M059J (cell line): ENCODE measurements at places on chromosomes 1 and 21.

GRCh38 chr1:212667223-212668139 lies 32.2 kb downstream of the BATF3 start:
- DNase-seq: peak; percentile 100

- no peak for DNase-seq
These were observed 6.0 kb downstream of the TMEM82 start for GRCh38 chr1:15748264-15748663.

GRCh38 chr1:29675481-29676263 lies 439.4 kb downstream of the PTPRU start:
- DNase-seq: peak; percentile 19

DNA sequence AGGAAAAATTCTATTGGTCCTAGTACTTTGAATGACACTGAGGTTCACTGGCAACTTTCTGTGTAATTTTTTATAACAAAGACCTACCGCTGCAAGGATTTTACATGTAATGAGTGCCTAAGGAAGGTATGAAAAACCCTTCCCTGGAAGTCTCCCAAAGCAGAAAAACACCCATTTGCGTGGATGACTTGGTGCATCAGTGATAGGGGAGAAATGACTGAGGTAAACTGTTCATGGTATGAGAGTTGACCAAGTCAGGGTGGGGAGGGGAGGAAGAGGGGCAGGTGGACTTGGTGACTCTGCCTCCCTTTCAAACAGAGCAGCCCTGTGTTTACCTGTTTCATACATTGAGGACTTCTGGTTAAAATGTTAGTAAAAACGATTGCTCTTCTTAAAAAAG lies 78.8 kb upstream of the IPO9 start:
- DNase-seq: no peak

DNA sequence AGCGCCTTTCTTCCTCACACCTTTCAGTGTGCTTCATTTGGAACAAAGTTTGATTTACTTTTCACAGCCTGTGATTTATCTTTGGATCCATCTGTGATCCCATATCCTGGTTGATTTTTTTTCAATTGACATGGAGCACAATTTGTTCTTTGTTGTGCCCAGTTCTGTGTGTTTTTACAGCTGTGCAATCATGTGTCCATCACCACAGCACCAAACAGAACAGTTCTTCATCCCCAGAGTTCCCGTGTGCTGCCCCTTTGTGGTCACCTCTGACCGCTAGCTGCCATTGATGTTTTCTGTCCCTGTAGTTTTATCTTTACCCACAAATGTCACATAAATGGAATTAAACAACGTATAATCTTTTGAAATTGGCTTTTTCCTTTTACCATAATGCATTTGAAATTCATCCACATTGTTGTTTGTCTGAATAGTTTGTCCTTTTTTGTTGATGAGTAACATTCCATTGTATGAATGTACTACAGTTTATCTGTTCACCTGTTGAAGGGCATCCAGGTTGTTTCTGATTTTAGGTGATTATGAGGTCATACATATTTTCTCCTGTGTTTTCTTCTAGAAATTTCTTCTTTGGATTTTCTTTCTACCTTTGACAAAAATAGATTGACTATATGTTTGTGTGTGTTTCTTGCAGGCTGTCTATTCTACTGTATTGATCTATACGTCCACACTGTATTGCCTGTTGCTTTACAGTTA lies 17.4 kb downstream of the MIGA1 start:
- DNase-seq: no peak

DNA sequence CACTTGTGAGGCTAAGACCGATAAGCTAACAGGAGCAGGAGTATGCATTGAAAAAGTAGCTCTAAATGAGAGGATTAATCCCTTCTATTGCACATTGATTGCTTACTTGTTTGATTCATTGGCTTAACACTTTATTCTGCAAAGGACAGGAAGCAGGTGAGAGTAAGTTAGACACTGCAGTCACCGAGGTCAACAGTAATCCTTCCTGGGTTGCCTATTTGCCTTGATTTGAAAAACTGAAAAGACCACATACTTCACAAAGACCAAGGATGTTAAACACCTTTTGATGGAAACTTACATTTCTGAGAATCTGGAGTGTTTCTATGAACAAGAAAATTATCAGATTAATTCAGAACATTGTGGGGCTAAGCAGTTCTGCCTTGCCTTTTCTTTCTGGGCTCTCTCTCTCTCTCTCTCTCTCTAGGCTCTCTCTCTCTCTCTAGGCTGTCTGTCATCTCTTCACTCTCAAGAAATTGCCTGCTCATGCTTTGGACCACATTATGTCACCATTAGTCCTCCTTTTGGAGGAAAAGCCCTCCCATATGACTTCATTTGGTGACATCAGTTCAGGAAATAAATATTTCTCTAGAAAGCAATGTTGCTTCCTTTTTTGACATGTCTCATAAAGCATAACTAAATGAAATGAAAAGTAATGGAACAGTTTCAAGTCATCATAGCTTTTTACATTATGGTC lies 103.8 kb downstream of the TNFSF18 start:
- DNase-seq: peak; percentile 79

DNA sequence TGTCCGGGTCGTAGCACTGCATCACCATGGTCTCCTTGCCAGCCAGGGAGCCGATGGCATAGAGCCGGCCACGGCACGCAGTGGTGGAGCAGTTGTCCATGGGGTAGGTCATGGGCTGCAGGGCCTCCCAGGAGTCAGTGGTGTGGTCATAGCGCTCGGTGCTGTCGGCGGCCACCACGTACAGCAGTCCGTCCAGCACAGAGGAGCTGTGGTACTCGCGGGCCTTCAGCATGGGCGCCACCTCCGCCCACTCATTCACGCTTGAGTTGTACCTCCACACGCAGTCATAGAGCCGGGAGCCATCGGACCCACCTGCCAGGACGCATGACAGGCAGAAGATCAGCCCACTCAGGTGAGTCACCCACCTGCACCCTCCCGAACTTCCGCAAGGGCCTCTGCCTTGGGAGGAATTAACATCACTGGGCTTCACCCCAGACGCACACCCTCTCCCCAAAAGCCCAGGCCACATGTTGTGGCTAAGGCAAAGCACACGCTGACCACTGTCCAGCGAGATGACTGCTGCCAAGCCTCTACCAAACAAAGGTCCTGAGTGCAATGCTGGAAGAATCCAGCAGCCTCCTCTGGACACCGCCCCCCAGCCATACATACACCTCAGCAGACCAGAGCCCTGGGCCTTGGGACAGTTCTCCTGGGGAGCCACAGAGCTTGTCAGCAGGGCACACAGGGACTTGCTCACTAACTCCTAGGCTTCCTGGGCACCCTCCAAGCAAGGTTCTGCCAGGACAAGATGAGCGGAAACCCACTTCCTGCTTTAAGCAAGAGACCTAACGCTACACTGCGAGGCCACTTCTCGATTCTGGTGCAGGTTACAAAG lies 3.3 kb downstream of the KLHL21 start:
- DNase-seq: no peak

DNA sequence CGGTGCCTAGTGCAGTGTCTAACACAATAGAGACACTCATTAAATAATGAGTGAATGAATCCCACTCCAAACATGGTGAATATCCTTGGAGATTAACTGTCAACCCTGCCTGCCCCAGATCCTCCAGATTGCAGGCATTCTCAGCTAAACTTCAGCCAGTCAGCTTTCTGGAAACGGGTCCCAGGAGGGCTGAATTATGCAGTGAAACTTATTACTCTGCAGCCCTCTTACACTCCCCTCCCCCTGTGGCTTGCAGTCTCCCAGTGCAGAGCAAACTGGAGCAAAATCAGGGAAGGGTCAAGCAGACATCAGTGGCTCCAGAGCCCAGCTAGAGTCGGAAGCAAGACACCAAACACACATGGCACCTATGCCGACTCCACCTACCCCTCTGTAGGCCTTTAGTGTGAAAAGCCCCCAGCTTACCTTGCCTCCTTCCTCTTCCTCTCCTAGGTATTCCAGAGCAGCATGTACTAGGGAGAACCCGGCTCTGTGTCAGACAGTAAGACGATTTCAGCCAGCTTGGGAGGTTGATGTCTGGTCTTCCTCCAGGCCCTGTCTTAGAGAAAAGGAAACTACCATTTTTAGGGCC lies 6.5 kb upstream of the RGS16 start:
- no peak for DNase-seq

DNA sequence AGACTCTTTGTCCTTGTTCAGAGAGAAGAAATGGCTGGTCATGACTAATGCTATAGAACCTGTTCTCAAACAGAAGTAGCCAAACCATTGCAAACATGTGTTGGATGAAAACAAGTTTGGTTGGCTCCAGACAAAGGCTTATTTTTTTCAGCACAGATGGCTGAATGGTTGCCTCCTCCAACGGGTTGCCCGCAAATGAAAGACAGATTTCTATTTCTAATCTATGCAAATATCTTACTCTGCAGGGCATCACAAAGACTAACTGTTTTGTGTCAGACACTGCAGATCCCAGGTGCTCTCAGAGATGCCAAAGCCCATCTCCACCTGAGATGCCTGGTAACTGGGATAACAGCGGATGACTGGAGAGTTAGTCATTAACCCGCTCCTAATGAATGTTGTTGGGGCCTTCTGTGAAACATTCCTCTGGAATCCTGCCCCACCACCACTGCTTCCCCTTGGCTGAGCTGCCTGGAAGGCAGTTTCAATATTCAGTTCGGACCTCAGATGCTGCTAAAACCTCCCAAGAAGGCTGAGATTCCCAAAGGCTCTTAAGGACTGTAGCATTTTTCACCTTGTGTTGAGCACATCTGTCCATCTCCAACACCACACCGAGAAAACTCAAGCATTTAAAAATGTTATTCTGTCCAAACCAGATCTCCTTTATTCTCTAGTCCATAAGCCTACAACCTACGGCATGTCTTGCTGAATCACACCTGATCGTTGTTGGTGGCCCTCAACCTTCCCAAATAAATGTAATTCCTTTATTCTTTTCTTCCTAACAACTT lies 104.4 kb downstream of the PTPN14 start:
- DNase-seq: peak; percentile 99

DNA sequence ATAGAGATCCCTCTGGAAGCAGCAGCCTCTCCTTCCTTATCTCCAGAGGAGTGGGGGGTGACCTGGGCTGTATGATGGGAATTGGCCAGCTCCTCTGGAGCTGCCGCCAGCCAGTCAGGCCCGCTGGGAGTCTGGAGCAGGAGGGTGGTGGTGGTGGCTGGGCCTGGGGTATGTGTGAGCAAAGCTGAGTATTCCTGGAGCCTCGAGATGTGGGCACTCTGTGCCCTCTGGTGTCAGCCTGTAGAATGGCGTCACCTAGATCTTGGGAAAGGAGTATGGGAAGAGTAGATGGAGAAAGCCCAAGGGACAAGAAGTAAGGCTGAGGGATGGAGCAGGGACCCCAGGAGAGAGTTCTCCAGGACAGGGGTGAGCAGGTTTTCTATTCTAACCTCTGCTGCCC lies 16.0 kb downstream of the VANGL2 start:
- peak; percentile 48 for DNase-seq

- no peak for DNase-seq
These were observed 54.7 kb downstream of the ROR1 start for GRCh38 chr1:63828322-63829044.

GRCh38 chr1:206049919-206050600 lies 2.9 kb upstream of the RHEX start:
- no peak for DNase-seq

DNA sequence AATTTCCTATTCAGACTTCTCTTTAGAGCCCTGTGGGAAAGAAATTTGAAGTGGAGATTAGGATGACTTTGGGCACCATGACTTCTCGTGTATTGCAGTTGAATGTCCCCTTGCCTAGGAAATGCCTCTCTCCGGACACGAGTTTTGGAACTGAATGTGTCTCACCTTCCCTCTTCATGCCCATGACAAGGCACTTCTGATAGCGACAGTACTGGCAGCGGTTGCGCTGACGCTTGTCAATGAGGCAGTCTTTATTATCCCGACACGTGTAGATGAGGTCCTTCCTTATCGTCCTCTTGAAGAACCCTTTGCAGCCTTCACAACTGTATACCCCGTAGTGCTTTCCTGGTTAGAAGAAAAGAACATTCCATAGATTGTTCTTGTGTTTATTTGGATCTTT lies 28.1 kb downstream of the RXRG start:
- DNase-seq: no peak

- no peak for DNase-seq
These were observed 13.4 kb downstream of the SERINC2 start for GRCh38 chr1:31426249-31426922.

DNA sequence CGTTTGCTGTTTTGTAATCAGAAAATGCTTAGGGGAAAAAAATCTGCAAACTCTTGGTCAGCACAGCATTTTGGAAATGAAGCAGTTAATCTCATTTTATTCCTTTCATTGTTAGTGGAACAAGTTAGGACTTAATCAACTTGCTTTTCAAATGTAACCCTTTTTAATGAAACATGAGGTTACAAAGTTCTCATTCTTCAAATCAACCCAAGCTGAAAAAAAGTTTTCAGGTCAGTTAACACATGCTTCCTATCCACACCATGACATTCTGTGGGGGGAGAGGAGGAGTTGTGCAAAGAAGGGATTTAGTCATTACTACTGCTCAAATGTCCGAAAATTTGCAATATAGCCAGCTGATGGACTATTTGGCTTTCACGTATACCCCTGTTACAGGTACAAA lies 283.2 kb upstream of the LYPLAL1 start:
- no peak for DNase-seq

DNA sequence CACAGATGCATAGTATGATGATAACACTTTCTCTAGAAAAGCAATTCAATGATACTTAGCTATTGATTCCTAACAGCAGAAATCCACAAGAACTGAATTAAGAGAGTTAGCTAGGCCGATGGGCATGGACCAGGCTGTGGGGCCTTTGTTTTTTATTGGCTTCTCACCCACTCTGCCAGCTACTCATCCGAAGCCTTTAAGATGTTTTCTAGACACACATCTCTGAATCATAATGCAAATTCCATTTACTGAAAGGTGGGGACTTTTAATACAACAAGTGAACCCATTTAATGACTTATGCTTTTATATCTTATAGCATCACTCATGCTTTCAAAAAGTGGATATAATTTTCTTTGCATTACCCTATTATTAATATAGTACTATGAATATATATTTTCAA lies 170.2 kb downstream of the RUNX1 start:
- DNase-seq: no peak

DNA sequence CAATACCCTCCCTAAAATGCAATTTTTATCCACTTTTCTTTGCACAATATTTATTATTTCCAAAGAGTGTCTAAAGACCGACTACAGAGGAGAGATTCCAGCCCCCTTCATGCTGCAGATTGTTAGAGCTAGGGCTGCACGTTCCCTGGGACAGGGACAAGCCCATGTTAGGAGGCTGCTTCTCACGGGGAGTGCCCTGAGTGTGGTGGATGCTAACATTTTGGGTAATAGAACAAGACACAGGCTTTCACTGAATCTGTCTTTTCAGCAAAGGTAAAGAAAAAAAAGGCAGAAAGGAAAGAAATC lies 125.4 kb downstream of the RIPK4 start:
- no peak for DNase-seq

- no peak for DNase-seq
These were observed 999.3 kb upstream of the TMPRSS15 start for GRCh38 chr21:19402870-19403269.

GRCh38 chr1:206649261-206649921 lies 14.1 kb downstream of the DYRK3 start:
- DNase-seq: peak; percentile 9
